ENCODE measurements at places on chromosomes 2 and 18.

DNA sequence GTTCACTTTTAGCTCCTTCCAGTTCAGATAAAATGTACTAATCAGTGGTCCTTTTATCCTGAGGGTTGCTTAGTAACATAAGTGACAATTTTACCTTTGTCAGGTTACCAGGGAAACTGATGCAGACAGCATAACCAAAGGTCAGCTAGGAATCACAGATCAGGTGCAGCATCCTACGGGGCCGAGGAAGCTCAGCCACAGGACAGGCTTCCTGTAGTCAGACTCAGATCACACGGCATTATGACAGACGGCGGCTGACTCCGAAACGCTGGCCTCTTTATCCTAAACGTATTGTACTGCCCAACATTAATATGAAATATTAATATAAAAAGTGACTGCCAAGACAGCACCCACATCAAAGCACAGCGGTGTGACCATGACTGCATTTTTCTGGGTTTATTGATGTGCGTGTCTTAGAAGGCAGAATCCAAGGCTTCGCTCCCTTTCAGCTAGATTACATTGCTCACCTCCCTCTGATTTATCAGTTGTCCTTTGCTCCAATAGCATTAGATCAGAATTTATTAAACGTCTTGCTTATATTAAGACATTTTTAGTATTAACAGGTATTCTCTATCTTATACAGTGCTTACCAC, 444.5 kb downstream of the CMPK2 start:
- no peak for DNase-seq

- DNase-seq: no peak
Measured at GRCh38 chr2:169664978-169665930, 29.0 kb downstream of the CFAP210 start.

GRCh38 chr18:21453511-21453901, 147.0 kb downstream of the ESCO1 start:
- DNase-seq: no peak

GRCh38 chr18:32177530-32177929, 12.3 kb upstream of the MEP1B start:
- no peak for DNase-seq

- no peak for DNase-seq
Measured at GRCh38 chr2:186229265-186229664, 256.8 kb upstream of the ZC3H15 start.

GRCh38 chr18:27040796-27041195, 144.3 kb downstream of the CHST9 start:
- DNase-seq: no peak

- no peak for DNase-seq
Measured at GRCh38 chr2:128420131-128420530, 101.5 kb upstream of the HS6ST1 start.

DNA sequence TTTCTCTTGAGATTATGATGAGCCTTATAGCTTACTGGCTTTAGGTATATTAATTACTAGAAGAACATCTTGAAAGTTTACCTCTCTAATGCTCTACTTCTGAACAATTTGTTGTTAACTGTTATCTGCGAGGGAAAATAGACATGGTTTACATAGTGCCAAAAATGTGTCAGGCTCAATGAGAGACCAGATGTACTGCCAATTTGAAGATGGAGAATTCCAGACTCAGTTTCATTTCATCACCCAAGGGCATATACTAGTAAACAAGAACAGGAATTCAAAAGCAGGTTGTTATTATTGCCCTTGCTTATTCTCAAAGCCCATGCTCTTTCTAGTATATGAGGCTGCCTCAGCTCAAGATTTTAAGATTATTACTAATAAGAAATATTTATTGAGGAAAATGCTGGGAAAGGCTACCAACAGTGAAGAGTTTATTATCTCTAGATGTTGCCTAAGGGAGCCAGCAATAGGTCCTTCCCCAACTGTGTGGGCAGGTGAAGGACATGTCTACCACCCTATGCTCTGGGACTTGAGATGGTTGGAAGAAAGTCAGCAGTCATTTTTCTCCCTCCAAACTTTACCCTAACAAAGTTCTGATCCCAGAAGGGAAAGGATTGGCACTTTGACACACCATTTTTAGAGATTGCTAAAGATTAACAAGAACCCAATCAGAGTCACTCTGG, 792.7 kb downstream of the METTL4 start:
- DNase-seq: no peak

- DNase-seq: no peak
Measured at GRCh38 chr2:43774617-43775016, 778 bp downstream of the DYNC2LI1 start.

GRCh38 chr2:189613077-189613636, 32.6 kb upstream of the SLC40A1 start:
- no peak for DNase-seq

GRCh38 chr2:222776792-222777191, 84.0 kb upstream of the ACSL3 start:
- no peak for DNase-seq

- DNase-seq: no peak
Measured at GRCh38 chr18:33729556-33729955, 151.5 kb downstream of the ASXL3 start.

- no peak for DNase-seq
Measured at GRCh38 chr2:43605851-43606250, 10.0 kb upstream of the THADA start.

GRCh38 chr2:150357770-150358467, 129.5 kb downstream of the RND3 start:
- DNase-seq: no peak

DNA sequence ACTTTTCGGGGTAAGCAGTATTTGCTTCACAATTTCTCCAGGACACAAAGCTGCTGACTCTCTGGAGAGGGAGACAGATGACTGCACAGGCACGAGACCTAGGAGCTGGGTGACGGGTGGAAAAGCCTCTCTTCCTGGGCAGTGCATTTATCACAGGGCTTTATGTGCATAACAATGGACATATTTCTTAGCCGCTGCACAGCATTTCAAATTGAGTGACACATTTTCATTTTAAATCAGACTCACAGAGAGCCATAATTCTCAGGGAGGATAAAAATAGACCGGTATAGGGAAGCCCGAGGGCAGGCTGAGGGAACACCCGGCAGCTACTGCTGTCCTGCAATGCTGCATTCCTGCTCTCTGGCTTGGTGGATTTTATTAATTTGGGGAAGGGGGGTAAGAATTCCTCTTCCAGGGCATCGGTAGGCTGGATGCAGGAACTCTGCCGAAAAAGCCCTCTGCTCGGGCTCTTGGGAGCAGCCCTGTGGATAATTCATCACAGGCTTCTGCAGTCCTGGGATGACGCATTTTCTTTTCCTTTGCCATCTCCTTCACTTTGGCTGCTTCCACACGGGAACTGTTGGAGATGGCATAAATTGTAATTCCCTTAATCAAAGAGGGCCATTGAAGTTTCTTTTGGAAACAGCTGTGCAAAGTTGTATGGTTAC, 108.1 kb upstream of the ACAA2 start:
- DNase-seq: no peak

- no peak for DNase-seq
Measured at GRCh38 chr2:45380131-45380836, 230.8 kb downstream of the SRBD1 start.

GRCh38 chr2:128260239-128261138, 58.2 kb downstream of the HS6ST1 start:
- DNase-seq: no peak

- DNase-seq: no peak
Measured at GRCh38 chr2:57920342-57920939, 126.2 kb upstream of the VRK2 start.

- DNase-seq: no peak
Measured at GRCh38 chr2:143949121-143949848, 570.6 kb downstream of the ZEB2 start.

DNA sequence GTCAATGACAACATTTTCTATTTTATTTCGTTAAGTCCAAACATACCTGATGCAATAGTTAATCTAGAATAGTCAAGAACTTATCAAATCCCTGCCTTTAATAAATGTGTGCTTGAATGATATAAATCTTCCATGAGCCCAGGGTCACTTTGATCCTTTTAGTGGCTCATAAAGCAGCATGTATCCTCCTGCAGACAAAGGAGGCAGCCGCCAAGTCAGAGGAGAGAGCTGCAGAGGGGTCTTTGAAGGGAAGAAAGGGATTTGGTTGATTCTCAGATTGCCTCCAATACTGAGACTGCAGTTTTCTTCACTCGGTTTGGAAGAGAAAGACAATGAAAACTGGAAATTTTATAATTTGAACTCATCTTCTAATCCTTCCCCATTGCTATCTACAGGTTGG, 378.4 kb upstream of the PIK3C3 start:
- DNase-seq: no peak

DNA sequence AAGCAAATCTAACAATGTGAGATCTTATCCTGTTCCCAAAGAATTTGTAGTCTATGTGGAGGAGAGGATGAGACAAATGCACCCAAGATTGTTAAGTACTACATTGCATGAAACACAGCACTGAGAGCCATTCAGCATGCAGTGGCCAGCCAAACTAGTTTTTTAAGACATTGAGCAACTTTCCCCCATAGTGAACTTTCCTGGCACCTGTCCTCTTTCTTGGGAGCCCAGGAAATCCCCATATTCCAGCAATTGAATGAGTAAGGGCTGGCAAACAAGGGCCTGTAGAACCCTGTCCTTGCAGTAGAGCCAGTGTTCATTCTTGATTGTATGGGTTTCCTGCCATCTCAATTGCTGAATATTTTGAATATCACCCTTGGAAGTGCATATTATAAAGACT, 58.8 kb upstream of the FIGN start:
- no peak for DNase-seq

DNA sequence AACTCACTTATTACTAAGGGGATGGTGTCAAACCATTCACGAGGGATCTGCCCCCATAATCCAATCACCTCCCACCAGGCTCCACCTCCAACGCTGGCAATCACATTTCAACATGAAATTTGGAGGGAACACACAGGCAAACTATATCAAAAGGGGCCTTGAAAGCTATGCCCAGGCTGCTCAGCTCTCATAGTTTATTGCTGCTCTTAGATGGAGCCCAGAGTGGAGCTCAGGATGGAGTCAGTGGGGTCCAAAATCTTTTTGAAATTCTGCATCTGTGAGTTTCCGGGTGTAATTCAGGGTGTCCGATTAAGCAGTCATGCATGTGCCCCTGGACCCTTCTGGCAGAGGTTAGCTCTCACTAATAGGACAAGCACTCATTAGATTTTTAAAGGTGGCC, 24.3 kb downstream of the RHOB start:
- no peak for DNase-seq

DNA sequence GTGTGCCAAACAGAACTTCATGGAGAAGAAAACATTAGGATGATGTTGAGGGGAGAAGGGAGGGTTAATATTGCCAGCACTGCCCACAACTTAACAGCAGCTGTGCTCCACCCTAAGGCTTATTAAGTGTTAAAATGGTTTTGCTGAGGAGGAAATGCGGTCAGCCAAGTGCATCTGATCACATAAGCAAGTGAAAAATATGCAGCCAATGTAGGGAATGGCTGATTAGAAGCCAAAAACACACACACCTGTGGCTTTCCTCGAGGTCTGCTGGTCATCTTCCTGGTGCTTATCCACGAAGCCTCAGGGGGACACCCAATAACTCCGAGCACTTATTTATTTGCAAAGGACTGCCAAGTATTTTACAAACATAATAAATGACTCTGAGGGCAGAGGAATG, 66.3 kb upstream of the GPR45 start:
- no peak for DNase-seq

DNA sequence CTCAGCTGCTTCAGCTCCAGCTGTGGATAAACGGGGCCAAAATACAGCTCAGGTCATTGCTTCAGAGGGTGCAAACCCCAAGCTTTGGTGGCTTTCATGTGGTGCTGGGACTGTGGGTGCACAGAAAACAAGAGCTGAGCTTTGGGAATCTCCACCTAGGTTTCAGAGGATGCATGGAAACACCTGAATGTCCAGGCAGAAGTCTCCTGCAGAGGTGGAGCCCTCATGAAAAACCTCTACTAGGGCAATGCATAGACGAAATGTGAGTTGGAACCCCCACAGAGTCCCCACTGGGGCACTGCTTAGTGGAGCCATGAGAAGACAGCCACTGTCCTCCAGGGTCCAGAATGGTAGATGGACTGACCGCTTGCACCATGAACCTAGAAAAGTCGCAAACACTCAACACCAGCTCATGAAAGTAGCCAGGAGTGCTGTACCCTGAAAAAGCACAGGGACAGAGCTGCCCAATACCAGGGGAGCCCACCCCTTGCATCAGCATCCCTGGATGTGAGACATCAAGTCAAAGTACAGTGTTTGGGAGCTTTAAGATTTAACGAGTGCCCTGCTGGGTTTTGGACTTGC, 147.9 kb upstream of the SOX11 start:
- no peak for DNase-seq

- DNase-seq: no peak
Measured at GRCh38 chr2:160445673-160446072, 47.9 kb downstream of the RBMS1 start.

DNA sequence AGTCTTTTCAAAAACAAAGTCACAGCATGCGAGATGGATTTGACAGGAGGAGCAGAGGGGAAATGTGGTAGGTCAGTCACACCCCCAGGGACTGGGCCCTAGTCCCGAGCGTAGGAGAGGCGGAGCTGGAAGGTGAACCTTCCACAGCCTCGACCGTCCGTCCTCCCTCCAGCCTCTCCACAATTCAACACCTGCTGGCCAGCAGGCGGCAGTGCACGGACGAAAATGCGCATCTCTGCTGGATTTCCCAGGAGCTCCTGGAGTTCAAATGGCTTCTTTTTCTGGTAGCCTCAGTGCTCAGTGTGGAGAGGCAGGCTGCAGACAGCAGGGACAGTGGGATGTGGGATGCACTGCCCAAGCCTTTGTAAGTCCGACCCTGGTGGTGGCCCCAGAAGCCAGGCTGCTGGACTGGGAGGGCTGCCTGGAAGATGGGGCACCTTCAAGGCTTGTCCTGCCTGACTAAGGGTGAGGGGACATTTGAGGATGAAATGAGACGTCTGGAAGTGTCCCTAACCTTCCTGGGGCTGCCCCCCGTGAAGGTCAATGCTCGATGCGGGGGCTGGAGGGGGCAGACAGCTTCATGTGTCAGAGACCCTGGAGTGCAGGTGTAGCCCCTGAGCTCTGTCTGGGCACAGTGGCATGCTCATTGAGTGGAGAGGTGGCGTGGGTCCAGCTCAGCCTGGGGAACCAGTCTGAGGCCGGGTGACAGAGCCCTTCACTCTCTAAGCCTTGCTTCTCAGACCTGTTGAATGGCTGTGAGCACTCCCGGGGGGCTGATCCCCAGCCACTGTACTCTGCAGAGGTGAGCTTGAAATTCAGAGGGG, 189.5 kb downstream of the TFCP2L1 start:
- peak; percentile 26 for DNase-seq

DNA sequence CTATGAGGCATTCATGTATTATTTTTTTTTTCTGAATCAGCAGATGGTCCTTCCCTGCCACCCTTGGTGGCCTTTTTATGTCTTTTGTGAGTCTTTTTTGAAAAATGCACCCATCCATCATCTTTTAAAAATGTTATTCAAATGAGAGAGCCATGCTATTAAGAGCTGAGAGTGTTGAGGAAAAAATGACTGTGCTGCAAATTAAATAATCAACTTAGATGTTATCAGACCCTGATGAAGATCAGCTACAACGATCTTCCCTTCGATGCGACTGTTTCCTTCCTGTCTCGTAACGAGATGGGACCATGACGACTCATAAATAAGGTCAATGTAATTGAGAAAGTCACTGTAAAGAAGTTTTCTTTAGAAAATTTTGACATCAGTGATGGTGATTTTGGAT, 44.4 kb downstream of the TRIB2 start:
- DNase-seq: no peak

All from stimulated activated naive CD8-positive, alpha-beta T cell treated with anti-CD3 and anti-CD28 coated beads, Interleukin-15, Interleukin-2, amounts not matched to agents 100 U/mL and 50 U/mL, for 24 hours (primary cell).